Omental fat pad (tissue), 4 donors: ENCODE measurements at places on chromosomes 4 and X.

DNA sequence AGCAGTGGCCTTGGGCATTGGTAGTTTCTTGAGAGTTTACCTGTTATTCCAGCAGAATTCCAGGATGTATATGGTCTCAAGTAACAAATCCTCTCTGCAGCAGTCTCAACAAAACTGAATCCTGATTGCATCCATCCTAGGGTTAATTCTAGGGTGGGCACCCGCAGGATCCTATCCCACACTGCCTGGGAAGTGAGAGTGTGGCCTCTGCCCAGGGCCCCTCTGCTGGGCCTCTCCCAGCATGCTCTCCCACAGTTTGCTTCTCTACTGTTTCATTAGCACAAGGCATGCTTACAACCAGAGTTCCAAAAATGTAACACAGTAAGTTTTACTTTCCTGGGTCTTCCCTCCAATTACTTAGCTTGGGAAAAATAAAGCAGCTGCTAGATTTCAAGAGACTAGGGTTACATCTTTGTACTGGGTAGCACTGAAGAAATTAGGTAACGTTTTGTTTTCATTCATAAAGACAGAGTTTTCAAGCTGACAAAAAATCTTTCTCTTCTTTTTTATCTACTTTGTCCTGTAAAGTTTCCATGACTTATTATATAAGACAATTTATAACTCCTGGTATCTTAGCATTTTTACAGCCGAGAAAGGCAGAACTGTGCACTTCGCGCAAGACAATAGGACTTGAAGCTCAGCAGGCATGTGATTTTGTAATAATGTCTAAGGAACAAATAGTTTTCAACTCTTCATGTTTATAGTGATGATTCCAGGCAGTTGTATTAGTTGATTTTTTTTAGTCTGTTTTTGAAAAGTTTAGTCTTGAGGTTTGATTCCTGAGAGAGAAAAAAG is 131.2 kb upstream of the PCDH18 start:
- DNase-seq: no peak

GRCh38 chrX:13008189-13008533 is 33.3 kb downstream of the TMSB4X start:
- no peak for DNase-seq

DNA sequence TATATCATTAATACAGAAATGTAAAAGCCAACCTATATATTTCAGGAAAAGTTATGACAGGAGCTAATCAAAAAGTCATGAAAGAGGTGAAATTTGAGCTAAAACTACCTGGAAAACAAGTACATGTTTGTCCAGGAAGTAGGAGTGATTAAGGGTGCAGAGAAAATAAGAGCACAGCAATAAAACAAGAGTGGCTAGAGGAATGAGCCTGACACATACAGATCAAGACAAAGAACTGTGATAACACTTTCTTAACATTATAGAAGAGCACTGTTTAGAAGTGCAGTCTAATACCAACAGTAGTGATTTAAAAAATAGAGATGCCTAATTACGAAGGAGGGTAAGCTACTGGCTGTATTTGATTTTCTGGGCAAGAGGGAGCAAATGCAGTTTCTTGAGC is 125.1 kb downstream of the WDFY3 start:
- DNase-seq: no peak

DNA sequence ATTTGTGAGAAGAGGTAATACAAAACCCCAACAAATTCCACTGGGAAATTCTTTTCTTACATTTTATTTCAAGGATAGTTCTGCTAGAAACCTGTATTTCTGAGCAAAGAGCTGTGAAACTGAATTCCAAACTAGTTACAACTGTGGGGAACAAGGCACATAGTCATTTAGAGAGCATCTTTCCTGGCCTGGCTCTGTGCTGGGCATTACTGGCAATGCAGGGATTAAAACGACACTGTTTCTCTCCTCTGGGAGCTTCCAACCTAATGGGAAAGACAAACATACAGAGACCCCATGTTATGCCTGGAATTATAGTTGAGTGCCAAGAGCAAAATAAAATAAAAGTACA is 36.5 kb downstream of the SUPT20HL1 start:
- no peak for DNase-seq

DNA sequence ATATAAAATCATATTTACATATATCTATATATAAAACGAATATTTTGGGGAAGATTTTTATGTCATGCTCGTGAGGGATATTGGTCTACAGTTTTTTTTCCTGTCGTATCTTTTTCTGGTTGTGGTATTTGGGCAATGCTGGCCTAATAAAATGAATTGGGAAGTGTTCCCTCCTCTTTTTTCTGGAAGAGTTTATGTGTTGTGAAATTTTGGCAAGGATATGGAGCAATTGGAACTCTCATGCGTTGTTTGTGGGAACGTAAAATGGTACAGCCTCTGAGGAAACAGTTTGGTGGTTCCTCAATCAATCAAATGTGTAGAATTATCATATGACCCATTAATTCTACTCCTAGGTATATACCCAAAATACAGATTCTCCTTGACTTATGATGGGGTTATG is 69.8 kb downstream of the ZNF182 start:
- no peak for DNase-seq

DNA sequence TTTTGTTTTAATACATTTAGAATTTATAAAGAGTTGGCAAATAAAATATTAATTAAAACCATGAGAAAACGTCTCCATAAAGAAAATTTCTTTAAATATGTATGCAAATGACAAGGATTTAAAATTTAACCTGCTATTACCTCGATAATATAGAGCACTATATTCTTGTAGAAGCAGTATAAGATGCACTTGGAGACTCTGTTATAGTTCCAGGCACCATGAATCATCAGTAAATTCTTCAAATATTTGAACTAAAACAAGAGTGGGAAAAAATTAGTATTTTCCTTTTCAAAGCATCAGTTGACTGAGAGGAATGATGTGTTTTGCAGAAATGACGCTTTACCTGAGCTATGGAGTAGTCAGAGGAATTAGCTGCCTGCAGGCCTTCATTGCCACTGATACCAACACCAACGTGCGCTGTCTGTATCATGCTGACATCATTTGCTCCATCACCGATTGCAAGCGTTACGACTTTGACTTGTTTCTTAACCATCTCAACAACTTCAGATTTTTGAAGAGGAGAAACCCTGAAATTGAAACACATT is 67.3 kb downstream of the SHISA3 start:
- DNase-seq: no peak

- no peak for DNase-seq
Measured at GRCh38 chr4:186190581-186191199, 677 bp upstream of the CYP4V2 start.

DNA sequence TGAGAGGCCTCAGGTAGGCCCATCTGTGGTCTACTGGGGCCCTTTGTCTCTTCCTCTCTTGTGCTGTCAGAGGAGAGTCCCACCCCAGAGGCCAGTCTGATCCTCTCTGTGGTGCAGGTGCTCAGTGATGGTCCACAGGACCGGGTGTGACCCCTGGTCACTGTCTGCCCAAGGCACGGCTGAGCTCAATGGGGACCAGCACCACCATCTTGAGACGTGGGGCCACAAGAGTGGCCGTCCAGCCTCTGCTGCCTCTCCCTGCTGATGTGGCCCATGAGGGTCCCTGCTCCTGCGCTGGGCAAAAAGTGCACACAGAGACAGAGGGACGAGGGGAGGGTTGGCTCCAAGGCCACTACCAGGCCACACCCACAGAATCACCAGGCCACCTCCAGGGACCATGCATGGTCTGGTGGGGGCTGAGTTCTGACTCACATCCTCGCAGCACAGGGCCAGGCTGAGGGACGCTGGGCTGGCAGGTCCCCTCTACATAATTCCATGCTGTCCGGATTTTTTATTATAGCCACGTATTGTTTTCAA is 88.3 kb downstream of the FAM53A start:
- no peak for DNase-seq

- no peak for DNase-seq
Measured at GRCh38 chr4:139656614-139657486, 8.8 kb upstream of the MGST2 start.

- DNase-seq: no peak
Measured at GRCh38 chr4:24266951-24267722, 317.2 kb downstream of the DHX15 start.

GRCh38 chrX:96770315-96770714 is 85.7 kb downstream of the DIAPH2 start:
- no peak for DNase-seq
